ENCODE measurements at places on chromosomes 1 and 21. TPM values are rescaled to one million over a fixed set of nuclear protein-coding genes. Genes with fewer than 3 reads are reported as not detected.

- no peak for DNase-seq
These were observed 209.0 kb downstream of the DYRK1A start for GRCh38 chr21:37575580-37575979.

- DNase-seq, result no peak
These were observed 115.7 kb downstream of the CENPF start for GRCh38 chr1:214718724-214719123.

GRCh38 chr1:47683401-47683800 is 245.6 kb downstream of the FOXD2 start:
- no peak for DNase-seq

DNA sequence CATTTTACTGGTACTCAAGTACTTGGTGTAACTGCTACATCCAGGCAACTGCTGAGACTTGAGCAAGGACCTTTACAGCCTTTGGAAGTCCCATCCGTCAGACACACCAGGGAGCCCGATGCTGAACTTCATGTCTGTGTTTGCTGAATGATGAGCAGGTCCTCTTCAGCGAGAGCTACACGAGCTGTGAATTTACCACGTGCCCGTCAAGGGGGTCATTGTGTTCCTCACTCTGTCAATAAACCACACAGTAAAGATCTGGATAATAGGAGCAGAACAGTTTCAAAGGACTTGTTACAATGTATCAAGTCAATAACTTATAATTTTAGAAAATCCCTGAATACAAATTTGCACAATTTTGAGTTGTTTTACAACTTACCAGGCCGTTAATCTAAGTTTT is 427.2 kb downstream of the KIF26B start:
- no peak for DNase-seq

DNA sequence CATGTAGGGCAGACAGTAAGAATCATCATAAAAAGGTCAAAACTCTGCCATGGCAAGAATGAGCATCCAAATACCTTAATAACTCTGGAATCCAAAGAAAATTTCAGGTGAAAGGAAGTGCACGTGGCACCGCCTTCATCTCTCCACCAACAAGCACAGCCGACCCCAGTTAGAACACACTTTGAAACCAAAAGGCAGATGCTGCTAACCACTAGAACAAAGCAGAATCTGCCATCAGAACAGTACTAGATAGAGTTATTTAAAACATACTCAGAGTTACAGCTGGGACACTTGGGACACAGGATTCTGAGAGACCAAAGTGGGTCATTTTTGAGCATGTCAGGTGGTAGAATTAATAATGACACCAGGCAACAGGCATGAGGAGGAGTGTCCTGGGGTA is 106.7 kb upstream of the SOD1 start:
- DNase-seq, result no peak

- no peak for DNase-seq
These were observed 1450.2 kb downstream of the BRINP3 start for GRCh38 chr1:189027512-189027911.

Gene ATP6V1G3
- not detected for total RNA-seq

Gene WNT4
- not detected for total RNA-seq

Gene PGLYRP4
- total RNA-seq, result 0.09 TPM
